Mesothelial cell of epicardium (in vitro differentiated cells): ENCODE measurements at places on chromosomes 6 and 20. TPM values are rescaled to one million over a fixed set of nuclear protein-coding genes. Genes with fewer than 3 reads are reported as not detected.

Gene MRAP2
- total RNA-seq = 2.0 to 2.7 TPM (median 2.1 TPM) in 3 replicates

Gene DEFB115
- not detected in 3 replicates for total RNA-seq

DNA sequence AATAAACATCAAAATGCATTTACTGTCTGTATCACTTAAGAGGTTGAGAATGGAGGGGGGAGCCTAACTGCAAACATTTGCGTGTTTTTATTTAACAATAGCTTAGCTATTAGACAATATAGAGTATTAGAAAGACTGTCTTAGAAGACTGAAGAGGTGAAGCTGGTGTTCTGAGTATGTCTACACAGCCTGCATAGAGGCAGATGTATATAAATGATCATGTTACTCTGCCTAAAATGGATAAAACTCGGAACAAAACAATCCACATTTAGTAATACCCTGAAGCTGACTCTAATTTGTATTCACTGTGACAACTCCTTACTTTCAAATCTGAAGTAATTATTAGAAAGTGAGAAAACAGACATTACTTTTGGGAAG, 181.9 kb downstream of the GMPR start:
- no peak overlapping the region for H3K4me3 ChIP-seq
- no peaks in the 10 kb centered on the region for H3K27me3 ChIP-seq
- DNase-seq = no peak
- no peak overlapping the region for H3K27ac ChIP-seq
- peaks cover 25% of the 10 kb centered on the region for H3K4me1 ChIP-seq
- H3K36me3 ChIP-seq = no peaks in the 10 kb centered on the region

- H3K4me3 ChIP-seq = no peak overlapping the region
- H3K4me1 ChIP-seq = peaks cover 21% of the 10 kb centered on the region
- H3K36me3 ChIP-seq = no peaks in the 10 kb centered on the region
- DNase-seq = no peak
- H3K27ac ChIP-seq = peak overlapping the region; percentile 81
These were observed 671.4 kb downstream of the RFPL4B start for GRCh38 chr6:113018351-113019151.

DNA sequence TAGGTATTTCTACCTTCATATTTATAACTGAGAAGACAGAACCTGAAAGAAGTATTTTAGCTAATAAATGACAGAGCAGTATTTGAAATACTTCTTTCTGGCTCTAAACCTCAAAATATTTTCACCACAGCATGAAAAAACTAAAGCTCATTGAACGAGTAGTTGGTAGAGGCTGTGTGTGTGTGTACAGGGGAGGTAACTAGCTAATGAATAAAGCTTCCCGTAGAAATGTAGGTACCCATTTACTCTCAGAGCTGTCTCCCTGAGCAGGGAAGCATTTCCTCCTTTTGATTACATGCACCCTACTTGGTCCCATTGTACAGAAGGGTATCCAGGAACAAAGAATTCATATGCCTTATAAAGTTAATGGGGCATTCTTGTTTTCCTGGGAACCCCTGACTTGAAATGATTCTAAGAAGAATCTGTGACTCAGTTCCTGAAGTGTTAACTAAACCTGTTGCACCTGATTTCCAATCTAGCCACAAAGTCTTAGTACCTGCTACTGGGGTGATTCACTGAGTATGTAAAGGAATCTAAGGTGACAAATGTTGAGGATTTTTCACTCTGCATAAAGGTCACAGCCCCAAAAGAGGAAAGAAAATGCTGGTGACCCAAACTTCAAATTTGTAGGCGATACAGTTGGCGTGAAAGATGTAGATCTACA, 12.5 kb downstream of the CRYBG1 start:
- no peak overlapping the region for H3K27ac ChIP-seq
- H3K4me3 ChIP-seq = no peak overlapping the region
- peaks cover 2% of the 10 kb centered on the region for H3K27me3 ChIP-seq
- DNase-seq = no peak
- H3K4me1 ChIP-seq = peaks cover 4% of the 10 kb centered on the region

DNA sequence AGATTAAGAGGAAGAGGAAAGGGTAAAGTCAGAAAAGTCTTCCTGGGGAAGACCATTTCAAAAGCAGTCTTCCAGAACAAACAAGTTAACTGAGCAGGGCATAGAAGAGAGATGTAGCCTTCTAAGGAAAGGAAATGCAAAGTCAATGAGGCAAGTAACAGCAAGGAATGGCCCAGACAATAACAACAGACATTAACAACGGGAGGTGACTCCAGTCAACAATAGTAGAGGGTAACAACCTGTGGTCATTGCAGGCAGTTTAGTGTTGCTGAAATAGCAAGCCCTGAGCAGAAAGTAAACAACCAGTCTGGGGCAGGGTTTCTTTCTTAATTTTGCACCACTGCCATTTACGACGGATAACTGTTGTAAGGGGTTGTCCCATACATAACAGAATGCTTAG, 2.1 kb downstream of the MDN1 start:
- DNase-seq = no peak
- H3K4me1 ChIP-seq = peaks cover 24% of the 10 kb centered on the region
- peak overlapping the region; percentile 79 for H3K4me3 ChIP-seq
- no peaks in the 10 kb centered on the region for H3K27me3 ChIP-seq

- no peaks in the 10 kb centered on the region for H3K27me3 ChIP-seq
- no peaks in the 10 kb centered on the region for H3K4me1 ChIP-seq
- H3K36me3 ChIP-seq = no peaks in the 10 kb centered on the region
- no peak overlapping the region for H3K4me3 ChIP-seq
- no peak for DNase-seq
- no peak overlapping the region for H3K27ac ChIP-seq
These were observed 39.3 kb downstream of the TENT5A start for GRCh38 chr6:81713205-81713604.

- peaks cover 38% of the 10 kb centered on the region for H3K4me1 ChIP-seq
- H3K36me3 ChIP-seq = no peaks in the 10 kb centered on the region
- H3K27ac ChIP-seq = peak overlapping the region; percentile 91
- H3K27me3 ChIP-seq = no peaks in the 10 kb centered on the region
- peak overlapping the region; percentile 9 for H3K4me3 ChIP-seq
These were observed 47.2 kb downstream of the TRERF1 start for GRCh38 chr6:42404484-42404883.

- no peaks in the 10 kb centered on the region for H3K36me3 ChIP-seq
- peaks cover 25% of the 10 kb centered on the region for H3K4me1 ChIP-seq
- DNase-seq = no peak
- peaks cover 84% of the 10 kb centered on the region for H3K27me3 ChIP-seq
- H3K4me3 ChIP-seq = peak overlapping the region; percentile 59
These were observed 3.1 kb downstream of the BMP6 start for GRCh38 chr6:7728855-7729590.

- no peak overlapping the region for H3K27ac ChIP-seq
- H3K36me3 ChIP-seq = no peaks in the 10 kb centered on the region
- no peak overlapping the region for H3K4me3 ChIP-seq
- H3K4me1 ChIP-seq = peaks cover 15% of the 10 kb centered on the region
These were observed 10.3 kb upstream of the BLCAP start for GRCh38 chr20:37538003-37538402.

GRCh38 chr20:19601126-19601810, 156.8 kb upstream of the RIN2 start:
- H3K36me3 ChIP-seq = no peaks in the 10 kb centered on the region
- no peak for DNase-seq
- no peaks in the 10 kb centered on the region for H3K4me1 ChIP-seq
- H3K27ac ChIP-seq = no peak overlapping the region
- H3K4me3 ChIP-seq = no peak overlapping the region

GRCh38 chr20:1334370-1334731, 5.4 kb upstream of the SDCBP2 start:
- no peaks in the 10 kb centered on the region for H3K27me3 ChIP-seq
- no peak overlapping the region for H3K4me3 ChIP-seq
- no peak for DNase-seq
- H3K4me1 ChIP-seq = no peaks in the 10 kb centered on the region
- H3K36me3 ChIP-seq = peaks cover 9% of the 10 kb centered on the region
